Ammon's horn (tissue), 1 donor: ENCODE measurements at places on chromosomes 3 and 15.

- no peak for DNase-seq
These were observed 269.2 kb upstream of the CNTN3 start for GRCh38 chr3:74883690-74884089.

DNA sequence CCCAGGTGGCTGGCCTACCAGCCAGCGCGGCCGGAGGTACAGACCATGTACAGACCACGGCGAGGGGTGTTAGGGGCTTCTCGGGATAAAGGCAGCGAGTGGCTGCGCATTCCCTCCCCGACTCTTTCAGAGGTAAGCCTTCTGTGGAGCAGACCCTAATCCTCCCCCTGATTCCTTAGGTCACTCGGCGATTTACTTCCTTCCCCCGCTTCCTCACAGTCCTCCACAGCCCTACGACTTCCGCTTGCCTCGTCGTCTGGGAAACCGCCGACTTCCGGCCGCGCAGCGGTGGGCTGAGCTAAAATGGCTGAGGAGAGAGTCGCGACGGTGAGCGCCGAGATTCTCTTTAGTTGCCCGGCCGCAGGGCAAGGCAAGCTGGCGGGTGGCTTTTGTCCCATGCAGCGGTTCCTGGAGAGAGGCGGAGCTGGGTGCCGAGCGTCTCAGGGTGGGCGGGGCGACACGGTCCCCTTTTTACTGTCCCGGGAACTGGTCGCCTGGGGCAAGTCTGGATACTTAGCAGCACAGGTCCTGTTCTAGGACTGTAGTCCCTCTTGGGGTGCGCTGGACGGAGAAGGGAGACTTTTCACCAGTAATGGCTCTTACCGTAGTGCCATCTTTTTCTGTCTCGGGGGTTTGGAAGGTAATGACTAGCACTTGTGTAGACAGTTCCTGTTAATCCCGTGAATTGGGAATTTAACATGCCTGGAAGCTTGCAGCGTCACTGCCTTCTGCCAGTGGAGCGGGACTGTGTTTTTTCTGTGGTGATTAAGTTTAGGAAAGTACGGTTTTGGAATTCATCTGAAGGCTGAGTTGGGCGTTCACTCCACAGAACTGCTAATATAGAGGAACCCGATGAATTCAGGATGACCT, at the start of the genes BBS4 and HIGD2B:
TSS of gene BBS4 (plus strand) at position 283 of the 870 bp plus-strand sequence. CDS start at position 304, 21 bp downstream.
TSS of gene HIGD2B (minus strand) at position 258 of the 870 bp plus-strand sequence. CDS start 9,808 bp downstream, outside the sequence.
- DNase-seq: peak; percentile 91

- DNase-seq: no peak
These were observed 9.3 kb upstream of the RBP1 start for GRCh38 chr3:139548801-139549200.

DNA sequence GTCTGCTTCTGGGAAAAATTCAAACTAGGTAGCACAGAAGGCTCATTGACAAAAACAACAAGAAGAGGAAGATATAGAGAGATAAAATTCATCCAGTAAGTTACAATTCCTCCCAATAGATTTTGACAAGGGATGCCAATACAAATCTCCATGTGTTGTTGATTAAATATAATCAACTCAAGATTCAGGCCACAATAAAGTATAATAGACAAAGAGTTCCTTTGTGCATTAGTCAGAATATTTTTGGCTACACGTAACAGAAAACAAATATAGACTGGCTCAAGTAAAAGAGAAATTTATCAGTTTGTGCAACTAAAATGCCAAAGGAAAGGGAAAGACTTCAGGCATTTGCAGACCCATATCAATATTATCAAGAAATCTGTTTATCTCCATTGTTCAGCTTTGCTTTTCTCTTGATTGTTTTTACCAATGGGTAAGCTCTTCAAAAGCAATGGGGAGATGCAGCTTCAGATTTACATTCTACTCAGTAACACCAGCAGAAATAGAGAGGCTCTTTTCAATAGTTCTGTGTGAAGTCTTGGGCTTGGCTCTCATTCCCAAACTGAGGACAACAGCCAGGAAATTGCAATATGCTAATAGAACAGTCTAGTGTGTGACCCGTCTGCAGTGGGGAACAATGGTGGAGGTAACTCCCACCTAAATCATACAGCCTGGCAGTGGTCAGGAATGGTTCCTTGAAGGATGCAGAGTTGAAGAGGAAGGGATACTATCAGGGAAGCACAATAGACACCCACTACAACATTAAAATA, 77.6 kb upstream of the PROK2 start:
- peak; percentile 16 for DNase-seq

DNA sequence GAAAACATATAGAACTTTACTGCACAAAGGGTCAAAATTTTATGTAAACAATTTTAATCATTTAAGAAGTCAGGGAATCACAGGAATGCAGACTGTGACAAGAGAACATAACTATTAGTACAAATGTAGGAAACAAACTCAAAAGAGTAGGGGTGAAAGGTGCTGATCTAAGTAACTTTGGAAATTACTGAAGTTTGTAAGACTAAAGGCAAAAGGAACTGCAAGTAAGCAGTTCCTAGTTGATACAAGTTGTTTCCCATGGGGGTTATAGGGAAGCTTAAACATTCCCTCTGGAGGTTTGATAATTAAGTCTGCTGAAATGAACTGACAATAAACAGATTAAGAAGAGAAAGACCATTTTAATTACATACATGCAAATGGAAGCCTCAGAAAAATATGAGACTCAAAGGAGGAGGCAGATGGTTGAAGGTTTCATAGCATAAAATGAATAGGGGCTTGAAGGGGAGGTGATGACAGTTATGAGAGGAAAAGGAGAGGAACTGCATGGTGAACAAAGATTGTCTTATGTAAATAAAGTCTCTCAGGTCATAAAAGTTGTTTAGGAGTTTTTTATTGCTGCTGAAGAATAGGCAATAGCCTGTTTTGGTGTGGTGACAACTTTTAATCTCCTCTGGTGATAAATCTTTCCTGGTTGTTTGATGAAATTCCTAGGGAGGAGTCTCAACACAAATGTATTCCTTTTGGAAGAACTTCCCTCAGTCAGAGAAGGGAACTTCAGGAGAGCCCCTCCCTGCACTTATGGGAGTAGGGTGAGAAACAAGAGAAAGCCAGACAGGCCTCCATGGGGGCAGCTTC, 17.1 kb downstream of the SETMAR start:
- no peak for DNase-seq

- DNase-seq: no peak
These were observed 25.0 kb upstream of the SCN10A start for GRCh38 chr3:38840987-38841386.

- DNase-seq: no peak
These were observed 31.7 kb upstream of the SLCO2A1 start for GRCh38 chr3:134061401-134061800.

DNA sequence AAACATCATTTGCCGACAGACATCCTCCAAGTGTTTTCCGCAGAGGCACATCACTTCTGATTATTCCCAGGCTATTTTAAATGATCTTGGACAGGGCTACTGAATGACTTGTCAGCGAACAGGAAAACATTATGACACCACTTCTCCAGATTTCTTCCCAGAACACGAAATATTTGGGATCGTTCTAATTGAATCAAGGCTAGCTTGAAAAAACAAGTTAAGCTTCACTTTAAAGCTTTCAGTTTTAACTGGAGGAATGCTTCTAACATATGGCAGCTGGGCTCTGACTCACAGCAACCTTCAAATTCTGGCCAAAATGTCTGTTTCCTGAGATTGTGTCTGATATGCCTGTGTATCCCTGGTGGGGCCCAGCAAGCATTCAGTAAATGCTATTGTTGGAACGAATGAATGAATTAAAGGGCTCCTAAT, 127.0 kb upstream of the ICE2 start:
- DNase-seq: peak; percentile 24

GRCh38 chr3:159025733-159026132, 223.9 kb downstream of the MFSD1 start:
- DNase-seq: no peak

- no peak for DNase-seq
These were observed 221.1 kb upstream of the TLE3 start for GRCh38 chr15:70318594-70319465.

DNA sequence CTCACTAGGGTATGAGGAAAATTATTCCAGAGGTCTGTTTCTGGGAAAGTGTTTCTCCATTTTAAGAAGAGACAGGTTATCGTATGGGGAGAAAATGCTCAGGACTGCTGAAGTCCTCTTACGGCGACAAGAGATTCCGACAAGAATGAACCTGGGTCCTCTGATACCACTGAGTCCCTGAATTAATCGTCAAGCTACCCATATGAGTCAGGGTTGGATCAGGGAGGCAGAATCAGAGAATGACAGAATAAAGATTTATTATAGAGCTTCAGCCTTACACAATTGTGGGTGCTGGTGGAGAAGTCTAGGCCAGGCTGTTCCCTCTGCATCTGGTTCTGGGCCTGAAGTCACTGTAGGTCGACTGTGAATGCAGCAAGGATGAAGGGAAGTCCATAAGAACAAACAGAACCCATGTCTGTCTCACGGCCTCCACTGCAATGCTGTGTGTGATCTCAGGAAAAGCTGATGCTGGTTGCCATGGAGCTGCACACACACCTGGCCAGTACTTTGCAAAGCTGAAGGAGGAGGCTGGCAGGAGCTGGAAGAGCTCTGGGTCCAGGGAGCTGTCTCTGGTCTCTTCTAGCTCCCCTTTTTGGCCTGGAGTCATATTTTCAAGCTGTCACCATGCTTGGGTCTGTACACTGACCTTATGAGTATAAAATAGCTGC, 83.9 kb downstream of the HHLA2 start:
- no peak for DNase-seq

GRCh38 chr3:12644331-12644937, 19.5 kb downstream of the RAF1 start:
- DNase-seq: no peak

DNA sequence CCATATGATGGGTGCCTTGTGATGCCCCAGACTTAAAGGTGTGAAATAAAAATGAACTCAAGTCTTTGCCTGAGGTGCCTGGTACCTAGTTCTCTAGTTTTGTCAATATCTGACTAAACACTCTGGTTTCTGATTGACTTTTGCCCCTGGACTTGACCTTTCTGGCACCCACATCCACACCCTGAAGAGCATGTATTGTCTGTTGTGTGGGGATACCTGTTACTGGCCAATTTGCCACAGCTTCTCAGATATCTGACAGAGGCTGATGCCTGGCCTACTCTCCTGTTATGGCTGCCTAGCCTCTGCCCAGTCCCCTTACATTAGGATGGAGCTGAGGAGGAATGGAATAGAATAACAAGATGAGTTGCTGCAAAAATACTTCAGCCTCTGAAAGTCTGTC, 3.6 kb downstream of the ZBTB38 start:
- no peak for DNase-seq

DNA sequence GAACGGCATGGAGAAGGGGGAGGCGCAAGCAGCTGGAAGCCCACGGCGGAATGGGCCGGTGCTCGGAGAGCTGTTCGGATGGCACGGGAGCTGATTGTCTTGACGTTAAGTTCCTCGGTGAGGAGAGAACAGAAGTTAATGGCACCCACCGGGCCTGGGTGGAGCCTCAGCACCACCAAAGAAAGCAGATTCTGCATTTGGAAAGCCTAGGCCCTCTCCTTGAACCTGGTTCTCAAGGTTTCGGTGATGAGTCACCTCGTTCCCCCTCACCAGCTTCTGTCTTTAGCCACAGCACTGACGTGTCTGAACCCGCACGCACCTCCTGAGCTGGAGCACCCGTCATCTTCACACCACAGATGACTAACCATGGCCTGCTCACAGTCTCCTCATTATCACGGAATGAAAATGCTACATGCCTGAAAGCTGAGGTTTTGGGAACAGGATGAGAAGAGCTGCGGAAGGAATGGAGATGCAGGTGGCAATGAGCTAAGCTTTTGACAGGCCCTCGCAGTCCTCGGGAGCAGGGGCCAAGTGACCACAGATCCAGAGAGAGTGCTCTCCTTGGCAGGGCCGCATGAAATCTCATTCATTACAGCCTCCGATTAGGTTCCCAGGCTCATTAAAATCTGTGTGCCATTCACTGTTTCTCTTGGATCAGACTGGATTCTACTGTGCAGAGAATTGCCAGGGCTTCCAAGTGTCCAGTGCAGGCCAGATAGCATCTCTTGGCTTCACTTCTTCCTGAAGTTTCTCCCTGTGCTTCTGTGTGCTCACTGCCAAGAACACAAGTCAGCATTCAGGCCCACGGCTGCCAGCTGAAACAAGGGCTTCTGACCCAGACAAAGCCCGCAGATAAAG, 96.3 kb upstream of the DLG1 start:
- peak; percentile 57 for DNase-seq

DNA sequence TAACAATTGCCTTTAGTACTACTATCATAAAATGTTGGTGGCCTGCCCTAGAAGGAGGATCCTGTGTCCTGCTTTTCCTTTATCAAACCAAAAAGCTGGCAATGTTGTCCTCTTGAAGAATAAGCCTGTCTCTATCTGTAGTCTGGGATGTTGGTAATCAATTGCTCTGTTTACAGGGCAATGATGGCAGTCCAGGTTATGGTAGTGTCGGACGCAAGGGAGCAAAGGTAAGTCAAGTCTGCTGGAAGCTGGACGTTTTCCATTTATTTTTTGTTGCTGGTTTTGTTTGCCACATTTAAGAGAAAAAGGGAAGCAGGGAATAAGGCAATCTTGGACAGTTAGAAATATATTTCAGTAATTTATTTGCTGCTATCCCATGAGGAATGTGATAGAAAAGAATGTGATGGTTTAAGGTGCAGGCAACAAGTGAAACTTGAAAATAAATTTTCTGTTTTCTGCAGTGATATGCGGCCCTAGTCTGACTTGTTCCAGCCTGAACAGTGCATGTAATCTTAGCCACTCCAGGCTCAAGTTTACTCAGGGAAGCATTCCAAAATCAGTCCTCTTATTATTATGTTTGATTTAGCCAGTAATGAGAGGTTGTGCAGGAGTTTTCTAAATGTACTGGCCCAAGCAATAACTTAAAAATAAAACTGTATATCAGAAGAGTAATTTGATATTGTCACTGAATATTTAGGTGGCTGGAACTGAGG, 110.3 kb downstream of the COL6A6 start:
- no peak for DNase-seq

DNA sequence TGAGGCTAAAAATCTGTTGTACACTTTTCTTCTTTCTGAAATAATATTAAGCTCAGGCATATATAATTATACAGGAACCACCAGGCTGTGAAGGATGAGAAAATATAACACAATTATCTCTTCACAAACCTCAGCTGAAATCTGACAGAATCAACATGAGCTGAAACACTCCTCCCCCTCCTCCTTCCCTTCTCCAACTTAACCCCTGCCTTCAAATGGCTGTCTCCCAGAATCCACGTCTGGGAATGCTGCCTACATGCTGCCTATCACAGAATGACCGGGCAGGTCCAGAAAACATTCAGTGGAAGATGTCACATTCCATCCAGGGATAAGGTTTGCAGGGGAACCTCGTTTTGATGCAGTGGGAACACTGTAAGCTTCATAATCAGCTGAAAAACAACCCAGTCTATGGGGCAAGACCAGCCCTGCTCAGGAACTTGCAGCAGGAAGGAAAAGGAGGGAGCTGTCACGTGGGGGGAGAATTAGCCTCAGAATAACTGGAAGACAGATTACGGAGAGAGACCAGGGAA, 44.0 kb upstream of the SEMA6D start:
- DNase-seq: peak; percentile 3

- no peak for DNase-seq
These were observed 48.8 kb upstream of the PIK3R4 start for GRCh38 chr3:130795396-130795795.
